ENCODE measurements at places on chromosomes 7 and 10. TPM values are rescaled to one million over a fixed set of nuclear protein-coding genes. Genes with fewer than 3 reads are reported as not detected.

The AS3MT gene
- total RNA-seq = 5.2 TPM

DNA sequence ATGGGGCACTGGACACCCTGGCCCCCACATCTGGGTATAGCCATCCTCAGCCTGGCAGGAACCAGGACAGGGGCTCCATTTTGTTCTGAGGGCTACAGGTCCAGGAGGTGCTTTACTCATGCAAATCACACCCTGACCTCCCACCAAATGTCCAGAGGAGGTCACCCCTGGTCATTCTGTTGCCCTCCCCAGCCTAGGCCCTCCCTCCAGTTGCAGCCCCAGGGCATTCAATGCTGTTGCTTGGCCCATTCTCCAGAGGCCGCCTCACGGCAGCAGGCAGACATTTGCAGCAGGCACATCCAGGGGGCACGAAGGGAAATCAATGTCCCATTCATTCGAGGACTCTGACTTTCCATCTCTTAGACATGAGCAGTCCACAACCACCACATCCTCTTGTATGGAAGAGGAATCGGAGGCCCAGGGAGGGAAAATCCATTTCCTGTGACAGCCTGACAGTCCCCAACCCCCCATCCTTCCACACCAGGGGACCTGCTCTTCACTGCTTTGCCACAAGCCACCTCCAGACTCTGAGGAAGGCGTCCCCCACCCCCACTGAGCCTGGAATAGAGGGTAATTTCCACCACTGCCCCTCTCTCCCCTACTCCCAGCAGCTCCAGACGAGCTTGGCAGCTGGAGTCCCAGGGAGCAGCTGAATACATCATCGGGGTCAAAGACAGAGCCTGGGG is 76.2 kb upstream of the UNC5B start:
- no peaks in the 10 kb centered on the region for H3K36me3 ChIP-seq
- no peaks in the 10 kb centered on the region for H3K4me1 ChIP-seq
- H3K27me3 ChIP-seq = no peaks in the 10 kb centered on the region
- H3K27ac ChIP-seq = no peak overlapping the region

- no peak overlapping the region for H3K27ac ChIP-seq
- no peak overlapping the region for H3K4me3 ChIP-seq
- no peaks in the 10 kb centered on the region for H3K27me3 ChIP-seq
- DNase-seq = no peak
- no peaks in the 10 kb centered on the region for H3K36me3 ChIP-seq
Measured at GRCh38 chr10:68700197-68700596, 20.8 kb upstream of the CCAR1 start.

DNA sequence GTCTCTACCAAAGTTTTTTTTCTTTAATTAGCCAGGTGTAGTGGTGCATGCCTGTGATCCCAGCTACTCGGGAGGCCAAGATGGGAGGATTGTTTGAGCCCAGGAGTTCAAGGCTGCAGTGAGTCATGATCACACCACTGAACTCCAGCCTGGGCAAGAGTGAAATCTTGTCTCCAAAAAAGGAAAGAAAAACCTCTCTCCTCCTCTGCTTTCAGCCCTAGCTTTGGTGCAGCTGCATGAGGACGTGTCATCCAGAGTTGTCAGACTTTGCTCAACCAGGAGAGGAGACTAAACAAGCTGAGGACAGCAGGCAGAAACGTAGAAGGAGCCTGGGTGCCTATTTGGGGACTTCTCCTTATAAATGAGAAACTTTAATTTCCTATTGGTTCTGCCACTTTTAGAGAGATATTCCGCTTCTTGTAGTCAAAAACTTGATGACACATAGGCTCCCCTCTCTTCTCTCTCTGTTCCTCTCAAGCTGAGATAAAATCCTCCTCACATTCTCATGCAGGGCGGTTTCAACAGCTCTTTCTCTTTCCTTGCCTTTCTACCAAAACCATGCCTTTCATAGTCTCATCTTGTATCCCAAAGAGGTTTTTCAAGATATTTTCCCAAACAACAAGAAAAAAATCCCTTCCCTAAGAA is 205.4 kb downstream of the ARHGAP12 start:
- H3K27ac ChIP-seq = no peak overlapping the region
- no peaks in the 10 kb centered on the region for H3K36me3 ChIP-seq
- no peak for DNase-seq
- no peaks in the 10 kb centered on the region for H3K27me3 ChIP-seq

The ADAMTS14 gene
- under 0.01 TPM for total RNA-seq

The TMEM213 gene
- total RNA-seq = 0.88 TPM

The ZNF777 gene
- 8.5 TPM for total RNA-seq

- no peaks in the 10 kb centered on the region for H3K36me3 ChIP-seq
- DNase-seq = peak; percentile 76
- no peaks in the 10 kb centered on the region for H3K27me3 ChIP-seq
- H3K4me3 ChIP-seq = no peak overlapping the region
Measured at GRCh38 chr7:50812841-50813475, 30.3 kb upstream of the GRB10 start.

DNA sequence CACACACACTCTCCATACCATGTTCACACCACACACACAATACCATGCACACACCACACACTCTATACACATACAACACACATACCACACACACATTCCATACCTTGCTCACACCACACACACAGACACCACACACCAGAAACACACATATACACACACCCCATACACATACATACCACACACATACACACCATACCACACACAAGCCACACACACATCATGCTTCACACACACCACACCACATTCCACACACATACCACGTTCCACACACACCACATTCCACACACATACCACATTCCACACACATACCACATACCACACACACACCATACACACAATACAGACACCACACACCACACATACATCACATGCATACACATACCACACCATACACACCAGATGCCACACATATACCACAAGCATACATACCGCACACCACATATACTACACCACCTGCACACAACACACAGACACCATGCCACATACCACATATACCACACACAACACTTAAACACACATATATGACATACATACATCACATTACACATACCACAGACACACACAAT is 282.7 kb downstream of the POU6F2 start:
- no peak overlapping the region for H3K4me3 ChIP-seq
- H3K36me3 ChIP-seq = no peaks in the 10 kb centered on the region
- no peaks in the 10 kb centered on the region for H3K4me1 ChIP-seq
- H3K27me3 ChIP-seq = no peaks in the 10 kb centered on the region
- no peak overlapping the region for H3K27ac ChIP-seq
- DNase-seq = no peak

The DNAH11 gene
- total RNA-seq = 0.33 TPM

The ARHGAP22 gene
- 2.6 TPM for total RNA-seq

The ABCF2 gene
- total RNA-seq = 58.7 TPM

- DNase-seq = no peak
- H3K4me3 ChIP-seq = no peak overlapping the region
- no peaks in the 10 kb centered on the region for H3K4me1 ChIP-seq
- H3K36me3 ChIP-seq = peaks cover 3% of the 10 kb centered on the region
Measured at GRCh38 chr10:12198156-12198555, 2.2 kb downstream of the CDC123 start.

DNA sequence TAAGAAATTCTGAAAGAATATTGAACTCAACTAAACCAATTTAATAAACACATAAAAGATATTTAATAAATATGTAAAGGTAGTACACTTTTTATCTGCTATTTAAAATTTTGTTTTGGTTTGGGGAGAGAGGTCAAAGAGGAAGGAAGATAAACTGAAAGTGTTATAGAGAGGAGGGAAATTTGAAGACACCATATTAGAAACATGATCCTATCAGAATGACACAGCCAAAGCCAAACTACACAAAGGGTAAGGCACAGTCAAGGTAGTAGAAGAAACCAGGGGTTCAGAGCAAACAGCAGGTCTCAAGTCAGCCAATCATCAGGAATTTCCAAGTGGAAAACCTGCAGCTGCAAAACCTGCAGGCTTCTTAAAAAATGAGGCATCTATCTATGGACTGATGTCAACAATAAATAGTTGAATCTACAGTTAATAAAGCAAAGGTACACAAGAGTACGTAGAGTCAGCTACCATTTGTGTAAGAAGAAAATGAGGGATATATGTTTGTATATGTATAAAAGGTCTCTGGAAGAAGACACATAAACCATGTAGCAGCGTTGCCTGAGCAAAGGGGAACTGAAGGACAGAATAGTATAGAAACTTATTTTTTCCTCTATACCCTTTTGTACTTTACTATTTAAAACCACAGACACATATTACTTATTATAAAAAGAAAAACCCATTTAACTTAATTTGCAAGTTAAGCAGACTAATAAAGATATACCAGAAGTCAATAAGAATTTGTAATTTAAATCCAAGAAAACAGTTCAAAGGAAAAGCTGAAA is 10.0 kb downstream of the ZNF800 start:
- H3K36me3 ChIP-seq = no peaks in the 10 kb centered on the region
- no peaks in the 10 kb centered on the region for H3K4me1 ChIP-seq
- DNase-seq = no peak
- no peak overlapping the region for H3K4me3 ChIP-seq
- H3K27me3 ChIP-seq = no peaks in the 10 kb centered on the region
- no peak overlapping the region for H3K27ac ChIP-seq

Data from breast epithelium (tissue), 4 donors.